ENCODE measurements at places on chromosomes 5 and 9.

DNA sequence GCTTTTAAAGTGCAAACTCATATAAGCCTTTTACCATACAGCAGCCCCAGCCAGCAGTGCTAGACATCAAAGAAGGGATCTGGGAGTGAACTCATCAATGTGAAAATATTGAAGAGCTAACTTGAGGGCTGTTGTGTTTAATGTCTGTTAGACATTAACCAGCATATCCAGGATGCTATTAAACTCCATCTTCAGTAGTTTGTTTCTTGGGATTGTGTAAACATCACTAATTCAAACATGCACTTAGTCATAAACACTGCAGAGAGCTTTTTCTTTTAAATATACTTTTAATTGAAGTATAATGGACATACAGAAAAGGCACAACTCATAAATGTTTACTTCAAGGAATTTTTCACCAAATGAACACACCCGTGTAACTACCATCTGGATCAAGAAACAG, 81.8 kb downstream of the TMEM252 start:
- DNase-seq: no peak

- no peak for DNase-seq
Observed at GRCh38 chr5:53038196-53038847, 49.2 kb downstream of the ITGA2 start.

- DNase-seq: no peak
Observed at GRCh38 chr5:59542851-59543820, 350.4 kb downstream of the PDE4D start.

DNA sequence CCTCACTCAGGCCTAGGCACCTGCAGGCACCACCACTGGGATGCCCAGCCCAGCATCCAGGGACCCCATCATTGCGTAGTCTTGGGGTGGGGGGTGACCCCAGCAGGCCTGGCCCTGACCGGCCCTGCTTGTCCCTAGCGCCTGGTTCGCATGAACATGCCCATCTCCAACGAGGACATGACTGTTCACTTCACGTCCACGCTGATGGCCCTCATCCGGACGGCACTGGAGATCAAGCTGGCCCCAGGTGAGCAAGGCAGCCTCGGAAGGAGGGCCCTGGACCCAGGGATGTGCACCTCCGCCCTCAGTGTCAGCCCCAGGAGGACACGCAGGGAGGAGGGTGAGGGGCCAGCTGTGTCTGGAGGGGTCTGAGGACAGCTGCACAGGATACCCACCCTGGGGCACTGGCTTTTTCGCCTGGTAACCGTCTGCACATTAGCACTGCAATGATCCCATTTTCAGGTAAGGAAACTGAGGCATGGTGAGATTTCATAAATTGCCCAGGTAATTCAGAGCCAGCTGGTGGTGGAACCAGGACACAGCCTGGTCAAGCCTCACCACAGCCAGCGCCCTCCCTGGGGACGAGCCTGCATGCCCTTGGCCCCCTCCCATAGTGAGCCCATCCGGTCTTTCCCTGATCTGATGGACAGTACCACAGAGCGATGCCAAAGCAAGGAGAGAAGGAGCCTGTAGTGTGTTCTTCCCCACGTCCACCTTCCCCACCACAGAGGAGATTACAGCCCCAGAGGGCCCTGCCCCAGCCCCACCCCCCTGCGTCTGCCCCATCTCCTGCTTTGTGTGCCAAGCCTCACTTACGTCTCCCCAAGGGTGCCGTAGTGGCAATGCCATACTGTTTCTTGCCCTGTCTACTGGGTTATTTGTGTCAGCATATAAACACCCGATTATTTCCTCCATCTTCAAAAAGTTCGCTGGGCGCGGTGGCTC, 228.3 kb downstream of the CACNA1B start:
- no peak for DNase-seq

DNA sequence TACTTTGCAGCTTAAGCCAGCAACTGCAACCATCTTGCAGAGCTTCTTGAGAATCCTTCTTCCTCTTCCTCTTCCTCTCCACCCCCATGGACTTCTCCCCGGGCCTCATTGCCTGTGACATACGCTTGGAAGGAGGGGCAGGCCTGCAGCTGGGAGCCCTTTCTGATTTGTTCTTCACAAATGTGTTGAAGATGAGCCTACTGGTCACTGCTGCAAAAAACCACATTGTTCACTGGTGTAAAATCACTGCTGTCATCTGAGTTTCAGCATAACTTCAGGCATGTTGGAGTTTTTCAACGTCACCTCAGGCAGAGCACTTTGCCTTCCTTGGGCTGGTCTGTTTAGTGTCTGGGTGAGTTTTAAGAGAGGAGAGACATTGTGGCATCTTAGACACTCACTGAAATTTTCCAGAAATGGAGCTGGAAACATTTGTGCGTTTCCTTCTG, 7.9 kb downstream of the TJP2 start:
- no peak for DNase-seq

DNA sequence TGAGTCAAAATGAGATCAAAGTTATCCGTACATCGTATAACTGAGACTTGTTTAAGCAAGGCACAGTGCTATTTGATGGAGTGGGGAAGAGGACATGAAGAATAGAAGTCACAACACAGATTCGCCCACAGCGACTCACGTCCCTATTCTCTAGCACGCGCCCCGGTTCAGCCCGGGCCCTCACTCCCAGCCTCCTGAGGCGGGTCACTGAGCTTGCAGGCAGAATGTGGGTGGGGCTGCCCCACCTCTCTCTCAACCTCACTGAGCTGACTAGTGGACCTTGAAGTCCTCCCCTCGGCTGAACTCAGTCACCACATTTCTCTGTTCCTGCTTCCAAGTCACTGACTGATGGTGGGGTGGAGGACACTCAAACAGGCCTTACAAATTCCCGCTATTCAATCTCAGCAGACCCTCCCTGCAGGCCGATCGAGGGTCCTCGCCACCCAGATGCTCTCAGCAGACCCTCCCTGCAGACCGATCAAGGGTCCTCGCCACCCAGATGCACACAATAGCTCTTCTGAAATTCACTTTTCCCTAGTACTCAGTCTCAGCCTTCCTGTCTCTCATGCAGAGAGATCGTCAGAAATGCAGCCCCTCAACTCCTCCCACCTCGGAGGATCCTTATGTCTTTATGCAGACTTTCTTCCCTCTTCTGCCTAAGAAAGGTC, 12.9 kb downstream of the GLDC start:
- DNase-seq: no peak

DNA sequence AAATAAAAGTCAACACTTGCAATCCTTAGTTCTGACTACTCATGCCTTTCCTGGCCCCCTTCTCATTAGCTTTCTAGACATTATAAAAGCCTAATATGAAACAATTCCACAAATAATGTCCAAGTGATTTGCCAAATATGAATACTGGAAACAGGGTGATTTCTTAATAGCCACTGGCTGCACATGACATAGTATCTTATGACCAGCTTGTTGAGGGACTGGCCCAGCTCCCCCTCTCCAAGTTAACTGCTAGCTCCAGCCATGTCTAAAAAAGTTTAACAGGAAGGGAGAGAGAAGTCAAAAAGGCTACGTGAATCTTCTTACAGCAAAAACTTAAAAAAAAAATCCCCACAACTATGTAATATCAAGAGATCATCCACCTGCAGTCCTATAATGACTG, 1.5 kb downstream of the CERT1 start:
- no peak for DNase-seq

GRCh38 chr5:169567079-169567478, 16.5 kb upstream of the SPDL1 start:
- DNase-seq: no peak

DNA sequence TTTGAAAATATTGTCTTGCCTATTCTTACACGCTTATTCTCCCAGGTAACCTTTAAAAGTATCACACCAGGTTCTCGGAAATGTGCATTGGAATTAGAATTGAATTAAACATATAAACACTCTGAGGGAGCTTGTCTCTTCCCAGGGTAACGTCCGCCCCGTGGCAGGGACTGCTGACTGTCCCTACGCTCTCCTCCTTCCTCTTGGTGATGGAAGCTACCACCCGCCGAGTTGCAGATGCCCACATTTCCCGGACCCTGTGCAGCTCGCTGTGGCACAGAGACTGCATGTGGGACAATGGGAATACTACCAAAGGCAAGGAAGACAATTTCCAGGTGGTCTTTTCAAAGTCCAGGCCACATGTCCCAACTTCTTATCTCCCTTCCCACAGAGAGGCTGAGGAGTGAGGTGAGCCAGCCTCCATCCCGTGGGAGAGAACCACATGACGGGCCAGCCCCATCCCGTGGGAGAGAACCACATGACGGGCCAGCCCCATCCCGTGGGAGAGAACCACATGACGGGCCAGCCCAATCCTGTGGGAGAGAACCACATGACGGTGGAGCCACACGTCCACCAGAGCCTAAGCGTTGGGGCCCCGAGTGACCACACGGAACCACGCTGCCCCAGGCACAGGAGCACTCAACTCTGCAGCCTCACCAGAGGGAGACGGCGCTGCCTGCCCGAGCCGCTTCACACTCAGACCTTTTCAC, 249.4 kb upstream of the IRX1 start:
- DNase-seq: no peak

- DNase-seq: no peak
Observed at GRCh38 chr5:142978726-142979125, 208.5 kb downstream of the ARHGAP26 start.

GRCh38 chr5:95086927-95087815, 197.7 kb downstream of the MCTP1 start:
- DNase-seq: no peak

DNA sequence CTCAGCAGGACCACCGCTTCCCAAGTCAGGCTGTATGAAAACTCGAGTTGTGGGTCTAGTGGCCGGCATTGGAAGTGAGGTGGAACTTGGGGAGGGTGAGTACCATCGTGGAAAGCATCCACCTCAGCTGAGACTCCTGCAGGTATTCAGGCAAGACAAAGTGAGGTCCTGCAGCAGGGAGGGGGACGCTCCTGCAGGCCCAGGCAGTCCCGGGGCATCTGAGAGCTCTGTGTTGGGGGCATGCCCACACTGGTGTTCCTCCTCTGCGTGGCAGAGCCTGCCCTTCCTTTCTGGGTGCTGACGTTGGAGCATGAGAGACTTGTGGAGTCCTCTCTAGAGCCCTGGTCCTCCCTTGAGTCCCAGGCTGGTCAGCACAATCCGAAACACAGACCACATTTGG, 187.7 kb downstream of the CACNA1B start:
- no peak for DNase-seq

DNA sequence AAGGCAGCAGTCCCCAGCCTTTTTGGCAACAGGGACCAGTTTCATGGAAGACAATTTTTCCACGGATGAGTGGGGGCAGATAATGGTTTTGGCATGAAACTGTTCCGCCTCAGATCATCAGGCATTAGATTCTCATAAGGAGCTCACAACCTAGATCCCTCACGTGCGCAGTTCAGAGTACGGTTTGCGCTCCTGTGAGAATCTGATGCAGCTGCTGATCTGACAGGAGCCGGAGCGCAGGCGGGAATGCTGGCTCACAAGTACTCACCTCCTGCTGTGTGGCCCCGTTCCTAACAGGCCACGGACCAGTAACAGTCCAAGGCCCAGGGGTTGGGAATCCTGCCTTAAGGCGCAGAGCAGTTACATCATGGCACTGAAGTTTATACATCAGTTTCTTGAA, 3.3 kb upstream of the BRD3 start:
- DNase-seq: no peak

DNA sequence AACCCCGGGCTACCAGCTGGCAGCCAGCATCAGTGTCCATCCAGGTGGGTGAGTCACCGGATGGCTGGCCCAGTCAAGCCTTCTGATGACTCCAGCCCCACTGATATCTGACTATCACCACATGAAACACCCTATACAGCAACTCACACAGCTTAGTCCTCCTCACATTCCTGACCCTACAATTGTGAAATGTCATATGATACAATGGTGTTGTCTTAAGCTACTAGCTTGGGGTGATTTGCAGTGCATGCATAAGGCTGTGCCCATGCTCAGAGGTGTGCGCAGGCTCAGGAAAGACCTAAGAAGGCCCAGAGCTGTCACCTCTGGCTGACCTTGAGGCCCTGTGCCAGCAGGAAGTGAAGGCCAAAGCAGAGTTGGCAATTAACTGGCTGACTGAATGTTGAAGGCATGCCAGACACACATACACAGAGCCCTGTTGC, 21.5 kb upstream of the SEMA4D start:
- DNase-seq: no peak

DNA sequence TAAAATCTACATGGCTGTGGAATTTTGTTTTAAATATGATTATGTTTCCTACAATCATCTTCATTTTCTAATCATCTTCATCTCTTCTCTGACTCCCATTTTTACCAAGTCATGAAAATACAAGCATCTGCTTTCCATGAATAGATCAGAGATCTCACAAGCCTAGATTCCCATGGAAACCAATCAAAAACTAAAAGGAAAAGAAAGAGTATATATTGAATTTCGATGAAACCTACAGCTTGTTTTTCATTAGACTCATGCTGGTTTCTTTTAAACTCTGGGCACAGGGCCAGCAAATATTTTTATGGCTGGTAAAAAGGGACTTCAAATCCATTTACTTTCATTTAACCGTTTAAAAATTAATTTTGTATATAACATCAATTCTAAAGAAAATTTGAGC, 51.2 kb downstream of the INVS start:
- no peak for DNase-seq

- no peak for DNase-seq
Observed at GRCh38 chr5:33072726-33073125, 361.6 kb downstream of the NPR3 start.

DNA sequence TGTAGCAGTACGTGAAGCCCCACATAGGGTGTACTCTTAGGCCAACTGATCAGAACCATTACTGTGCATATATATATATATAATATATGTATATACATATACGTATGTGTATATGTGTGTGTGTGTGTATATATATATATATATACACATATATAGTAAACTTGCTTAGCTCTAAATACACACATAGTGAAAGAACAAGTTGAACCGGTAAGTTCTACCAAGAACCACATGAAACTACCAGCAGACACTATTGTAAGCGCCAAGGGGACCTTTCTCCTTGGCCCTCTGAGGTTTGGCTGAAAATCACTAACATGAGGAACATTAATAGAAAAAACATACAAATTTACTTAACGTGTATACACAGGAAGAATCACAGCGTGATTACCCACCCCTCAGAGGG, 1.8 kb upstream of the TARS1 start:
- DNase-seq: no peak

- DNase-seq: no peak
Observed at GRCh38 chr9:93009337-93010015, 49.0 kb upstream of the SUSD3 start.

GRCh38 chr5:134813407-134813806, 32.4 kb upstream of the C5orf24 start:
- no peak for DNase-seq

GRCh38 chr9:37324691-37325490, 97.6 kb upstream of the GRHPR start:
- DNase-seq: no peak

DNA sequence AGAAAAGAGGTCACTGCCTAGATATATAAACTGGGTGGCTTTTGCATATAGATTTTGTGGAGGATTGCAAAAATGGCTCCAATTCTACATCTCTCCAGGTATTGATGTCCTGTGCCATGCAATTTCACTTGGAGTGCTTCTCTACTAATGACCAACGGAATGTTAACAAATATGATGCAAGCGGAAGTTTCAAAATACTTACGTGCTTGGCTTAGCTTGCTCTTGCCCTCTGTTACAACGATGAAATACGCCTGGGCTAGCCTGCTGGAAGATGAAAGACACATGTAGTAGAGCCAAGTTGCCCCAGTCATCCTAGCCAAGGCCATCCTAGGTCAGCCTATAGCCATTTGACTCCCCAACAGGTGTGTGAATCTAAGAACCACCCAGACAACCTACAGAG, 3.6 kb upstream of the POC5 start:
- DNase-seq: no peak

GRCh38 chr5:179758955-179759354, 26.3 kb downstream of the MAML1 start:
- no peak for DNase-seq

Measured in naive thymus-derived CD8-positive, alpha-beta T cell (primary cell).